NAMALWA (cell line): ENCODE measurements at places on chromosomes 7 and 10.

DNA sequence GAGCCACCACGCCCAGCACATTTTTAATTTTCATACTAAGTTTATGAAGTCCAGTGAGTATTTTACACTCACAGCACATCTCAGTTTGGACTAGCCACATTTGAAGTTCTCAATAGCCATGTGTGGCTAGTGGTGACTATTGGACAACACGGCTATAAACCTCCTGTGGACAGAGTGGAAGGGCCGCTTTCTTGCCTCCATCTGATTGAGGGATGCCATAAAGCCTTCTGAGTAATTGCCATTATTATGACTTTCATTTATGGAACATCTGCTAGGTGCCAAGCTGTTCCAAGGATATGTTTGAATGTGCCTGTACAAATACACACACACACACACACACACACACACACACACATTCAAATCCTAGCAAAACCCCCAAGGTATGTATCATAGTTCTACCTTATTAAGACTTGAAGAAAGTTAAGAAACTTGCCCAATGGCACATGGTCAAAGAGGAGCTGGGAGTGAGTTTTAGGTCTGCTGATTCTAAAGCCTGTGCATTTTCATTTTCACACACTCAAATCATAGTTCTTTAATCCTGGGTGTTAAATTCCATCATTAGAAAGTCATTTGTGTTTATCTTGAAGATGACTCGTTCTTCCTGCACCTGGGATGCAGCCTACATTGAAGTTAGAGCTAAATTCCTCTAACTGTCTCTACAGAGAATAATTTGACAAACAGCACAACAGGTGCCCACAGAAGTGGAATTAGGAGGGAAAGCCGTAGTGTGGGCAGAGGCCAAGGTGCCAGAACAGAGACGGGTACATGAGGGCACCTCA lies 143.3 kb downstream of the PKD1L1 start:
- DNase-seq = no peak

GRCh38 chr7:149302865-149303264 lies 40.9 kb downstream of the ZNF783 start:
- DNase-seq = no peak

DNA sequence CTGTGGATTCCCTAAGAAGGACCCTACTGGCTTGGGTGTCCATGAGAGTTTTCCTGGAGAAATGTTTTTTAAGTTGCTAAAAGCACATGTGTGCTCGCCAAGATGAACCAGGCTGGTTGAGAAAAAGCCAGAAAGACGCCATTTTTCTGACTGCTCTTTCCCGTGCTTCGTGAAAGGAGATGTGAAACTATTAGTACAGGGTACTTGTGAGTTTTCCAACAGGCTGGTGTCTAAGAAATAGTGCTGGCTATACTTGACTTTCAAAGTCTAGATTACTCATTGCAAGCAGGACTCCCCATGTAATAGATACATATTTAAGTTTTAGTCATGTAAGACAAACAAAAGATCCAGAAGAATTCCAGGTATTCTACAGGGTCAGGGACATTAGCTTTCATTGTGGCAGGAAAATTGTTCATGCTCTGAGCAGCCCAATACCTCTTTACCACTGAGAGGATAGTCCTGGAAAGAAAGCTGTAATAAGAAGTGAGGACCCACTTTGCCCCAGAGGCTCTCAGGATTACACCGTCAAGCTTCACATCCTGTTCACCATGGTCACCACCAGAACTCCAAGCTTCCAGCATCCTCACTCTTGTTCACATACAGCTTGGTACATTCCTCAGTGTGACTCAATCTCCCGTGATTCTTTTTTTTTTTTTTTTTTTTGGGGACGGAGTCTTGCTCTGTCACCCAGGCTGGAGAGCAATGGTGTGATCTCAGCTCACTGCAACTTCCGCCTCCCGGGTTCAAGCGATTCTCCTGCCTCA lies 43.8 kb upstream of the ICA1 start:
- DNase-seq = no peak

DNA sequence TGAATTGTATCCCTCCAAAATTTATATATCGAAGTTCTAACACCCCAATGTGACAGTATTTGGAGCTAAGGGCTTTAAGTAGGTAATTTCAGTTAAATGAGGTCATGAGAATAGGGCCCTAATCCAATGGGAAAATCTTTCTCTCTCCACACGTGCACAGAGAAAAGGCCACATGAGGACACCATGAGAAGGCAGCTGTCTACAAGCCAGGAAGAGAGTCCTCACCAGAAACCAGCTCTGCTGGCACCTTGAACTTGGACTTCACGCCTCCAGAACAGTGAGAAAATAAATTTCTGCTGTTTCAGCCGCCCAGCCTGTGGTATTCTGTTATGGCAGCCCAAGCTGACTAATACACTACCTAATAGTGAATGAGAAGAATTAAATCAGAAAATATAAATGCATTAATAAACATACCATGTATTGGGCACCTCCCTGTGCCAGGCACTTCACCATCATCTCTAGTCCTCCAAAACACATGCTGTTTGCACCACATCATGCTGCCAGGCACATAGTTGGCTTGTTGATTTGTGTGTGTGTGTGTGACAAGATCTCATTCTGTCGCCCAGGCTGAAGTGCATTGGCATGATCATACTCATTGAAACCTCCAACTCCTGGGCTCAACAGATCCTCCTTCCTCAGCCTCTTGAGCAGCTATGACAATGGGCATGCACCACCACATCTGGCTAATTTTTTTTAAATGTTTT lies 9.1 kb upstream of the TOMM7 start:
- DNase-seq = no peak

- DNase-seq = no peak
Observed at GRCh38 chr7:3240826-3241430, 60.1 kb upstream of the SDK1 start.

DNA sequence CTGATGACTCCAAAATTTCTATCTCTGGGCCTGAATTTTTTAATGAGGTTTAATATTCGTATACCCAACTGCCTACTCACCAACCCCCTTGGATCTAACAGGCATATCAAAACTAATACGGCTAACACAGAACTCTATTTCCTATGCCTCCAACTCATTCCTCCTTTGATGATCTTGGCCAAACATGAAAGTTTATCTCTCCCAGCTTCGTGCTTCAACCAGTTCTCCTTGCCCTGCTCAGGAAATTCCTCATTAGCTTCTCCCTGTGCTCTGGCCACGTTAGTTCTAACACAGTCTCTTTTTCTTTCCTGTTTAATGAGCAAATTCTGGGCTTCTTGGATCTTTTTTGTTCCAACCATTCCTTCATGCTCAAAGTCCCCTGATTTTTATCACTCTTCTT lies 138.9 kb upstream of the PTN start:
- DNase-seq = no peak

DNA sequence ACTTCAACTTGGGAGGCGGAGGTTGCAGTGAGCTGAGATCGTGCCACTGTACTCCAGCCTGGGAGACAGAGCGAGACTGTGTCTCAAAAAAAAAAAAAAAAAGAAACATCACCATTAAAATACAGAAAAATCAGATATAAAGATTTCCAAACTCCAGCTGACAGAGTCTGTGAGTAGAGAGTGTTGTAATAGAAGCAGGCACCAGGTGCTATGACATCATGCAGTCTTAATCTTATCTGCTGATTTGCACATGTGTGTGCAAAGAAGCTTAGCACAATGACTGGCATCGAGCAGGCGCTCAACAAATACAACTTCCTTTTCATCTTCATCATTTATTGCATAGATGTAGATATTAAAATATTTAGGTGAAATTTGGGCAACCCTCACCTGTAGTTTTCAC lies 92.2 kb downstream of the PRKCQ start:
- DNase-seq = no peak

DNA sequence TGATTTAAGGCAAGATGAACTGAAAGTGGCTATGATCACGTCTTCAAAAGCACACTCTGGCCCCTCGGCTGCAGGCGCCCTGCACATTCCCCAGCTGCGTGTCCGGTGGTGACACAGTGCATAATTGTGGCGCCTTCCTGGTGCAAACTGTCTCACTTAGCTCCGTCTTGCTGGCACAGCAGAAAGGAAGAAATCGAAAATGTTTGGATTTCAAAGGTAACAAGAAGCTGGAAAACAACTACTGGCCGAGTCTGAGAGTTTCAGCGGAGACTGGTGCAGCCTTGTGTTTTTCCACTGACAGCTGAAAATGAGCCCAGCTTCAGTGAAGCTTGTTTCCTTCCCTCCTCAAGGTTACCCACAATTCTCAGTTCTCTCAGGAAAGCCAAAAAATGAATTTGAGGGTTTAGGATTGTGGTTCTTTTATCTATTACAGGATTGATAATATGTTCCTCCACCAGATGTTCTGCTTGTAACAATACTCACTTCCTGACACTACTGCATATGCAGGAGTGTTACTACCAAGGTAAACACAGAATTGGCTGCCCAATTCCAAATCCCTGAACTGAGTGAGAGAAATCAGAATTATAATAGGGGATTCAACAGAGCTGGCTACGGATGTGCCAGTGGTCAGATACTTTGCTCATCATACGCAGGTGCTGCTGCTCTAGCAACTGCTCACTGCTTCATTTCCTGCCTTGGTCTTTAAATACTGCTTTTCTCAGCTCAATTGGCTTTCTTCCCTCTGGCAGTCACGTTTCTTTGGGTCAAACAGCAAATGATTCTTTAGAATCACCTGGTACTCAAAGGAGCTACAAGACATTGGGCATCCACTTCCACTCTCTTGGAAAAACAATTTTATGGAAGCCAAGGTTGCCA lies 63.7 kb downstream of the TRUB1 start:
- peak; percentile 10 for DNase-seq

GRCh38 chr10:23461557-23461956 lies 22.7 kb downstream of the OTUD1 start:
- no peak for DNase-seq

GRCh38 chr7:26670290-26670689 lies 194.1 kb downstream of the SKAP2 start:
- DNase-seq = no peak

GRCh38 chr10:73095481-73096021 lies 1.1 kb downstream of the P4HA1 start:
- peak; percentile 47 for DNase-seq

GRCh38 chr10:123663522-123663921 lies 2.6 kb upstream of the GPR26 start:
- no peak for DNase-seq

GRCh38 chr10:75430000-75430763 lies 1.2 kb upstream of the LRMDA start:
- no peak for DNase-seq

- no peak for DNase-seq
Observed at GRCh38 chr10:103044942-103045489, 126.9 kb downstream of the CNNM2 start.

DNA sequence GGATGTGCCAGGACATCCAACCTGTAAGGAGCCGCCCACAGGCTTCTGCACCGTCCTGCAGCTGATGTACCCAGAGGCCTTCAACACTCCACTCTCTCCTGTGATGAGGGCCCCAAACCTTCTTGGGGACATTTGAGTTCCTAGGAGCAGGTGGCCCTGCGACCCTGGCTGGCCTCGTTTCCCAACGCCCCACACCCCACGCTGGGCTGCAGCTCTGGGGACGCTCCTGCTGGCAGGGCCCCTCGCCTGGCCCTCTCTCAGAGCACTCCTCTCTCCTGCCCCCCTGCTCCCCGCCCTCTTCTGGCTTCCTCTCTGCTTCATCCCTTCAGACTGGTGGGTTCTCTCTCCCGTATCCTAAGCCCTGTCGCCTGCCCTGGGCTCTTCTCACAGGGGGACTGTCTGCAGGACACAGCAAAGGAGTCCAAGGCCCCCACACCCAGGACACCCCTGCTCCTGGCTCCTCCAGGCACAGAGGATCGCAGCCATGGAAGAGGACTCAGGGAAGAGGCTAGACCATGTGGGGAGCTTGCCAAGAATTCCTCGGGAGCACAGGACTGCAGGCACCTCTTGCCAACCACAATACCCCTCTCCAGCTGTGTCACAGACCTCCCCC lies 541.4 kb downstream of the TCERG1L start:
- no peak for DNase-seq

GRCh38 chr7:74480861-74481417 lies 27.2 kb downstream of the GTF2IRD1 start:
- no peak for DNase-seq

- no peak for DNase-seq
Observed at GRCh38 chr7:136251826-136252225, 274.7 kb upstream of the MTPN start.

DNA sequence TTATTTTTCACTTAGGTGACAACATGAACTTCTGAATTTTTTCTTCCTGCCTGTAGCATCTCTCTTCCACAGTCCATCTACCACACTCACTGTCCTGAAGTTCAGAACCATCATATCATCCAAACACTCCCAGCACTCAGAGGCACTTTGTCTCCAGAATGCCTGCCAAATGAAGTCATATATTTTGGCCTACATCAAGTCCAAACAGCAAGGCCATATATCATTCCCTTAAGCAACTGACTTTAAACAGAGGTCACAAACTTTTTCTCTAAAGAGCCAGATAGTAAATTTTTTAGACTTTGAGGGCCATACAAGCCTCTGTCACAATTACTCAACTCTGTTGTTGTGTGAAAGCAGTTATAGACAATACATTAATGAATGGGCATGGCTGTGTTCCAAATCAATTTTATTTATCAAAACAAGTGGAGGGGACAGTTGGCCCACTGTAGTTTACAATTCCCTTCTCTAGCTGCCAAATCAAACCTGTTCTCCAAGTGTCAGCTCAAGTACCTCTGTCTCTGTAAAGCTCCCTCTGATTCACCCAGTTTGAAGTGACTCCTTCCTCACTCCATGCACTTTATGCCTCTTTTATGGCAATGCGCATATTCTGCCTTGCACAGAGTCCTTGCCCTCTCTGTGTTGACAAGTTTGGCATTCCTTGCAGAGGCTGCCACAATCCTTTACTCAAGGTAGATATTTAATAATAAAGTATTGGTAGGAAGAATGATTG lies 305.7 kb downstream of the FZD1 start:
- DNase-seq = no peak

DNA sequence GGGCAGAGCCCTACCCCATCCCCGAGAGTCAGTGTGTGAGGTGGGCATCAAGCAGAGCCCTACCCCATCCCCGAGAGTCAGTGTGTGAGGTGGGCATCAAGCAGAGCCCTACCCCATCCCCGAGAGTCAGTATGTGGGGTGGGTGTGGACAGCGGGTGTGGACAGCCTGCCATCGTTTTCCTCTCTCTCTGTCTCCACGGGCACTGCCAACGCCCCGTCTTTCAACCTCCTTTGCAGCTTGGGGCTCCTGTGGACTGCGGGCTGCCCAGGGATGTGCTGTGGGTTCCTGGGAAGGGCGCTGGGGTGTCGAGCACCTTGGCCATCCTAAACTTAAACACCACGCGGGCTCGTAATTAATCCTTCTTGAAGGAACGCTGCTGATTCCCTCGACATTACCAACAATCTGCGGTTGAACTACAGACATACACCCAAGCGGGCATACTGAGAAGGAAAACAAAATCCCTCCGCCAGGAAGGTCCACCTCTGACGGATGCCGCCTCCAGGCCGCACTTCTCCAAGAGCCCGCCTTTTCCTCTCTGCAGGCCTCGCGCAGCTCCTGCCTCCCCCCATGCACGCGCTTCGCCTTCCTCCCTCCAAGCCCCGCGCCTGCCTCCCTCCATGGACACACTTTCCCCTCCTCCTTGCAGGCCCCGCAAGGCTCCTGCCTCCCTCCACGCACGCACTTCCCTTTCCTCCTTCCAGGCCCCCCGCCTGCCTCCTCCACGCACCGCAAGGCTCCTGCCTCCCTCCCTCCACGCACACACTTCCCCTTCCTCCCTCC lies 65.1 kb downstream of the ADARB2 start:
- no peak for DNase-seq
